ENCODE measurements at places on chromosomes 6 and 20.

GRCh38 chr6:106743612-106744011 lies 114.2 kb downstream of the QRSL1 start:
- no peak for DNase-seq

DNA sequence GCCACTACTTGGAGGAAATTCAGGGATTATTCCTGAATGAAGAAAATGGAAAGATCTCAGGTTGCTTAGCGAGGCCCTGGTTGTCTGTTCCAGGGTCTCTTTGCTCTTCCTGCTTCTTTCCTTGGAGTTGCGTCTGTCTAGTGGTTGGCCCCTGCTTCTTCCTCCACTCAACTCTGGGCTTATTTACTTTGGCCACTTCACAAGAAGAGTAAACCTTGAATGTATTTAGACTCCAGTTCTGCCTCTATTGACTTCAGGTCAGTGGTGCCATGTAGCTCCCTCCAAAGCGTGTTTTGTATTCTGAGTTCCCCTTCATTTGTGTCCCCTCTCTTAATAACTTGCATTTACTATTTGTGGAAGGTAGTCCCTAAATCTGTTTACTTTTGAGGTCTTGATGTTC lies 456.5 kb downstream of the UTRN start:
- DNase-seq: no peak

DNA sequence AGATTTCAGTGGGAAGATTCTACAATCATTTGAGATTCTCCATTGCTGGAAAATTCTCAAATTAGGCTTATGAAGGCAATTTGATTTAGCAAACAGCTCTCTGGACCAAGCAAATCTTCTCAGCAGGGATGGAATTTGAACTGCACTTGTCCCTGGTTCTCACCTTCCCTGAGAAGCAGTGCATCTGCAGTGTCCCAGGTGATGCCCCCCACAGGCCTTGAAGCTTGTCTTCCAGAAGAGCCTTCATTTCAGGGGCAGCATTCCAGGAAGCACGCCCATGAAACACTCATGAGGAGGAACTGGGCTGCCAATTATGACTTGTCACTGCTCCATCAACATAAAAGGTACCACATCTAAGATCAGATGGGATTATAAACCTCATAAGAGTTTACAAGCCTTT lies 82.8 kb upstream of the HDAC2 start:
- no peak for DNase-seq

GRCh38 chr6:89669002-89669401 lies 30.5 kb upstream of the LYRM2 start:
- no peak for DNase-seq

DNA sequence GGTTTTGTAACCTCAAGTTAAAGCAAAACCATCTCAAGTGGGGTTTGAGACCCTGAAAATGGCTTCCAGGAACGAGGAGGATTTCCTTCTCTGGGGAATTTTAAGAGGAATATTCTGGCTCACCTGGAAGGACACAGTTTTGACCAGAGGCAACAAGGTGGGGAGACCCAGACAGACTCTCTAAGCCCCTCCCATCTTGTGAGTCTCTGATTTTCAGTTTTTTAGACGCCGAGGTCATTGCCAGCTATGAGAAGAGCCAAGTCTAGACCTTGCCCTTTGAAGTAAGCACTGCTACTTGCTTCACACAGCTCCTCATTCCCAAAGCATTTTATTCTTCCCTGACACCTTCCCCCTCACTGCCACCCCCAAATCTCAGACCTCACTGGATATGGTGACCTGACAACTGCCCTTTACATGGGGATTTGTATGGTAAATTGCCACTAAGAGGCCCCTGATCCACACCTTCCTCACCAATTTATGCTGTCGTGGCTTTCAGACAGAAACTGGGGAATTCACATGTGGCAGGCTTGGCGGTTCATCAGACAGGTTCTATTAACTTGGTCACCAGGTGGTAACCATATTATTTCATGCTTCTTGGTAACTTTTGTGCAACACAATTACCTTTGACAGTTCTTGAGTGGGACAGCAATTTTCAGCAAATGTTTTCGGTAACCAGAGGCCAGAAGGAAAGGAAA lies 116.2 kb downstream of the ISM1 start:
- DNase-seq: no peak

DNA sequence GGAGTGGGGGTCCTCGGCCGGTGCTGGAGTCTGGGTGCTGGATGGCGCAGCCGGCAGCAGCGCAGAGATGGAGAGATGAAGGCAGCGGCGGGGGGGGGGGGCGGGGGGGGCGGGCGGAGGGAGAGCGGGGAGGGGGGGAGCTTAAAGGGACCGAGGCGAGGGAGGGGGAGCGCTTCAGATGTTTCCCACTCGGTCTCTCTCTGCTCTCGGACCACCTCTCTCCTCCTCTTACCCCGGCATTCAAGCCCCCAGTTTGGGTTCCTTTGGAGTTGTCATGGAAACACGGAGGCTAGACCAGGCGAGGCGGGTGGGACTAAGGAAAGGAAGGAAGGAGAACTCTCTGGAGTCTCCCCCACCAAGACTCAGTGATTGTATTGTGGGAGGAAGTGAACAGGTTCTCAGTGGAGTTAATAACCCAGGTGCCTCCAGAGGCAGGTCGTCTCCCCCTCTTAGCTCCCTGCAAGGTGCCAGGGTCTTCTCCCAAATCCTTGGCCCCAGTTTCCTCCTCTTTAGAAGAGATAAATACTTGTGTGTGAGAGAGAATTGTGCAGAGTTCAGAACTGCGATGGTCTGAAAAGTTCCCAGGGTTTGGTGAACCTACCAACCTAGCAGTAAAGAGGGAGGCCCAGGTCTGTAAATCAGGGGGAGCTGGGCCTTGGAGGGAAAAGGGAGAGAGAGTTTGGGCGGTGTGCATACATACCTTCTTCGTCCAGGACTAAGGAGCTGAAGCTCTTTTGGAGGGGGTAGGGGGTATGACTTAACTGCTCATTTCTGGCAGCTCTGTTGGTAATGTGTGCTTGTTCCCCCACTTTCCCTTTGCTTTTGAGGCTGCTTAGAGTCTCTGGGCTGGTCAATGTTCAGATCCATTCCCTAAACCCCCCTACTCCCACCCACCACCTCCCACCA lies at the start of gene PRRT1:
TSS of gene PRRT1 (minus strand) at position 77 of the 906 bp plus-strand sequence. CDS start 112 bp downstream, outside the sequence.
- no peak for DNase-seq

GRCh38 chr6:897528-898207 lies 204.7 kb upstream of the EXOC2 start:
- DNase-seq: no peak

GRCh38 chr20:44888226-44889103 lies 3.0 kb downstream of the YWHAB start:
- DNase-seq: no peak

DNA sequence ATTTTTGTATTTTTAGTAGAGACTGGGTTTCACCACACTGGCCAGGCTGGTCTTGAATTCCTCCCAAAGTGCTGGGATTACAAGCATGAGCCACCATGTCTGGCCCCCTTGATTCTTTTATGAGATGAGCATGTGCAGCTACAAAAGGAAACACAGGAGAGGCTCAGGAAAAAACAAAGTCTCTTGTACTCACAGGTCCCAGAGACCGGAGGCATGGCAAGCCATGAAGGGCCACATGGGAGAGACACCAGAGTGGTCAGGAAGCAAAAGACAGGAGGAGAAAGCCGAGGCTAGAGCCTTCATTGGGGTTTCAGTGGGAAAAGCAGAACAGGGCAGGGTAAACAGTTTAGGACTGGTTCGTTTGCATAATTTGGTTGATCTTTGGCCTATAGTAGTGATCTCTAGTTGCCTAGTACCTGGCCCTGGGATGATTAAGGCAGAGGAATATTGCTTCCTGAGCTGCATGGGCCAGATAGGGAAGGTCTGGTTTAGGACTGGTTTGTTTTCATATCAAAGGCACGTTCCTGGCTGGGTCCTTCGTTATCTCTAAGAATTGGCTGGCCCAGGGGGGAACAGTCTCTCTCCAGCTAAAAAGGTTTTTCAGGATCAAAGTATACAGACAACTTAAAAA lies 48.2 kb upstream of the PRND start:
- no peak for DNase-seq

GRCh38 chr6:63998991-63999390 lies 363.4 kb downstream of the PHF3 start:
- no peak for DNase-seq

DNA sequence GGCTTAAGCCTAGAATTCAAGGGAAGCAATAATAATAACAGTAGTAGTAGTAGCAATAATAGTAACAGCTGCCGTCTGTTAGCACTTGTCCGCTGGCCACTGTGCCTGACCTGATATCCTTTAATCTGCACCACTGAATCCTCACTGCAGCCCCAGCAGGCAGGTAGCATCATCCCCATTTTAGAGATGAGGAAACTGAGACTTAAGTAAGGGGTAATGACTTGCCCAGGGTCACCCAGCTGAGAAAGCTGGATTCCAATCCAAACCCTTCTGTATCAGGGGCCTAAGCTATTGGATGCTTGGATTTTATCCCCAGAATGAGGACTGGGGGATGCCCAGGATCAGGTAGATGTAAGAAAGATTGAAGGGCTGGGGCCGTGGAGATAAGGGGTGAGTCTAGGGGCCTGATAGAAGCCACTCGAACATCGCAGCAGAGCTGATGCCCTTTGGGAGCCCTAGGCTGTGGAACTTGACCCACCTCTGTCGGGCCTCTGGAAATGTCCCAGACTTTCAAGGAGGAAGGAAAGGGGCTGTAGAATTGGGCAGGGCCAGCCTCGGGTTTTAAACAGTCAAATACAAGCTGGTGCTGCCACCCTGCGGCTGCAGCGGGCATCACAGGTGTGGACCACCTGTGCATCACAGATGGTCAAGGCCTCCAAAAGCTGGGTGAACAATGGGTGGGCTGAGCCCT lies 102.1 kb upstream of the MYL9 start:
- DNase-seq: peak; percentile 53

DNA sequence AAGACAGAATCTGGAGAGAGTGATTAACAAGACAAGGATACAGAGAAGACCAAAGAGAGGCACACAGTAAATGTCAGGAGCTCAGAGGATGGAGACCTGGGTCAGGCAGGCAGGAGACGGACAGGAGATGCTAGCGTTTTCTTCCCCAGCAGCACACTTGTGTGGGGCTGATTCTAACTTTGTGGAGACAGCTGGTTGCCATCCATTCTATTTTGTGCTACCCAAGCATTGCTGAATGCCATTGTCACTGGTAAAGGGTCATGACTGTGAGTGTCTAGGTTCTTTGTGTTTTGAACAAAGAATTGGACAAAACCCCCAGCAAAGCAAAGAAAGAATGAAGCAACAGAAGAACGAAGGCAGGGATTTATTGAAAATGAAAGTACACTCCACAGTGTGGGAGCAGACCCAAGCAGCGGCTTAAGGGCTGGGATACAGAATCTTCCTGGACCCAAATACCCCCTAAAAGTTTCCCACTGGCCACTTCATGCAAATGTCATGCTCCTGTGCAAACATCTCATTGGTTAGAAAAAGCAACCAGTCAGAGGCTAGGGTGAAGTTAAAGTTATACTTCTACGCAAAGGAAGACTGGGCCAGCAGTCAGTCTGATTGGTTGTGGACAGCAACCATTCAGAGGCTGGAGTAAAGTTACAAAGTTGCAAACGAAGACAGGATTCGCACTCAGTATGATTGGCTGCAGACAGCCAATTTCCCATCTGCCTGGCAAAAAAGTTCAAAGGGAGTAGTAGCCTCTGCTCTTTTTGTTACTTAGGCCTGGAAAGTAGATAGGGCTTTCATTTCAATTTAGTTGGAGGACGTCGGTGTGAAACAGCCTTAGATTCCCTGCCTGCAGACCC lies 17.5 kb downstream of the PTK7 start:
- no peak for DNase-seq

GRCh38 chr6:139763468-139764210 lies 389.2 kb upstream of the CITED2 start:
- no peak for DNase-seq

DNA sequence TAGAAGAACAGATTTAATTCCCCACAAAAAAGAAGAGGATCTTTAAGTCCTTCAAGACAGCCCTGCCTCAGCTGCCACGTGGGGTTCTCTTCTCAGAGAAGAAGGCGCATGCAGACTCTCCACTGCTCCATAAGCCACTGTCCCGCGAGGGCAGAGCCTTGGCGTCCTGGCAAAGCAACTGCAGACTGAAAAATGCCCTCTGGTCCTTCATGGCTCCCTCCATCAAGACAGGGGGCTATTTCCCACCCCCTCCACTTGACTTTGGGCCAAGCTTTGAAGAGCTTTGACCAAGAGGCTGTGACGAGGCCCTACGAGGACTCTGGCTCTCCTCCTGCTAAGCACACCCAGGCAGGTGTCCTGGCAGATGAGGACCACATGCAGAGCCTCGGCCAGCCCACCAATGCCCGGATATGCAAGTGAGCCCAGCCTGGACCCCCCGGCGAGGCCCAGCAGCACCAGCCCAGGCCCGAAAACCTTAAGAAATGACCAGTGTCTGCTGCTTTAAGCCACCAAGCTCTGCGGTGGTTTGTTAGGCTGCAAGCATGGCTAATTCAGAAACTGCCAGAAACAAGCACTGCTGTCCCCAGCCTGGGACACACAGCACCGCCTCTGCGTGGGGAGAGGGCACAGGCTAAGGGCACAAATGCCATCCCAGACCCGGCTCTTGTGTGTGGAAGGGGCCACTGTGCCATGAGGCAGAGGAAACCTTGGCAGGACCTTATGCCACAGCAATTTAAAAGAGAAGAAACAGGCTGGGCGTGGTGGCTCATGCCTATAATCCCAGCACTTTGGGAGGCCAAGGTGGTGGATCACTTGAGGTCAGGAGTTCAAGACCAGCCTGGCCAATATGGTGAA lies 16.1 kb downstream of the GMEB2 start:
- DNase-seq: no peak

- DNase-seq: no peak
These were observed 38.8 kb upstream of the ZFP64 start for GRCh38 chr20:52230409-52230808.

DNA sequence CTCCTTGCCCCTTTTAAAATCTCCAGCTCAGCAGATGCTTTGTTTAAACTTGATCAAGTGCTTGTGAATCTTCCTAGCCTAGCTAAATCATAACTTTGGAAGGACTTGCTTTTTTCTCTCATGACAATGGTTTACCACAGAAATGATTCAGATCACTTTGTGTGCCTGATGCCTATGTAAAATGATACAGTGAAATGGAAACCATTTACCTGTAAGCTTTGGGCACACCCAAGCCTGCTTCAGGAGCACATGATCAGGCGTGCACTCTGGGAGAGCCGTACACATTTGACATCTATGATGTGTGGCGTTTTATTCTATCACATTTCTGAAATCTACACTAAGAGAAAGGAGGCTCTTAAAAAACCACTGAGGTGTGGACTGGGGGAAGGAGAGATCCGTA lies 41.1 kb downstream of the PTPN1 start:
- DNase-seq: no peak

- DNase-seq: no peak
These were observed 212.7 kb downstream of the UST start for GRCh38 chr6:148959501-148959900.

DNA sequence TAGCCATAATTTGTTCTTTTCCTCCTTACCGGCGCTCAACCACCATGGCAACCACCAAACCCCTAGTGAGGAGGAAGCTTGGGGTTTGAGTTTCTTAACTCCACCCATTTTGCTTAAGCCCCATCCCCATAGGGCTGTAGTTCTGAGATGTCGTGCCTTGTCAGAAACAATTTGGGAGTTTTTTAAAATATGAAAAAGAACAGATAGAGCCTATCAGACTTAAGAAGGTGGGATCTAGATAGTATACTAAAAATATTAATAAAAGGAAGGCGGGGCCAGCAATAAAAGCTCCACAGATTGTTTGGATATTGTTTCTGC lies 5.6 kb downstream of the BRD2 start:
- no peak for DNase-seq
